ENCODE measurements at places on chromosomes 1 and 21.
A peak's percentile ranks its signal among the peaks of the same experiment; 100 is the strongest.

GRCh38 chr1:50902419-50902818, 57.6 kb downstream of the FAF1 start:
- no peak for DNase-seq

GRCh38 chr21:16537501-16537900, 807.7 kb downstream of the USP25 start:
- no peak for DNase-seq

- no peak for DNase-seq
Observed at GRCh38 chr1:203550846-203551245, 56.9 kb downstream of the OPTC start.

GRCh38 chr21:35053356-35054096, 4.4 kb upstream of the RUNX1 start:
- DNase-seq, result no peak

GRCh38 chr1:185857442-185857841, 123.3 kb downstream of the HMCN1 start:
- no peak for DNase-seq

- DNase-seq, result no peak
Observed at GRCh38 chr21:39251326-39251725, 62.1 kb downstream of the BRWD1 start.

DNA sequence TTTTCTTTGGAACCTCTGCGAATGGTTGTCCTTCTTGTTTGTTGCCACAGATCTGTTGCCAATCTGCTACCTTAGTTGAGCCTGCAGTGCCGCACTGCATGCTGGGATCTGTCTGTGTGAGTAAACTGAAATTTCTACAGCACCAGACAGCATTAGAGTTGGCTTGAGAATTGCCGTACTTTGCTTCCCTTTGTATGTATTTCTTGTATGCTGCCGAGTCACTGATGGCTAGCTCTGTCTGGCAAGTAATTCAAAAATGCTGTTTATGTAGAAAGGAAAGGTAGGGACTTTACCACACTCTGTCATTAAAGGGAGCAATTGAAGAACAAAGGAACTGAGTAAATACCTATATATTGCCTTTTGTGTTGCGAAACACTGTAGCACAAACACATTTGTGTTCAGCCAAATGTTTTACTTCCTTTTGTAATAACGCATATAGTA, 857.4 kb downstream of the USP25 start:
- DNase-seq, result peak; percentile 79

GRCh38 chr1:44707959-44708831, 22.8 kb downstream of the RNU5D-1 start:
- no peak for DNase-seq

- DNase-seq, result no peak
Observed at GRCh38 chr1:199914546-199914945, 113.0 kb upstream of the NR5A2 start.

DNA sequence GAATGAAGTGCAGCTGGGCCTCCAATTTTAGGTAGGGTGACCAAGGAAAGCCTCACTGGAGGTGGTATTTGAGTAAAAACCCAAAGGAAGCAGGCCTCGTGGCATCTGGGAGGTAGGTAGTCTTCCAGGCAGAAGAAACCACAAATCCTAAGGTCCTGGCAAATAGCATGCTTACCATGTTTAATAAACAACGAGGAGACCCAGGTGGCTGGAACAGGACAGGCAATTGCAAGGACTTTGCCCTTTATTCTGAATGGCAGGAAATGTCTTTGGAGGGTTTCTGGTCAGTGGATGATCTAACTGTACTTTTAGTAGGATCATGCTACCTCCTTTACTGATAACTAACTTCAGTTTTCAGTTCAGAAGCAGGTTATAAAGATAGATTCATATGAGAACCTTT, 52.2 kb downstream of the EPB41 start:
- no peak for DNase-seq

- DNase-seq, result no peak
Observed at GRCh38 chr1:177270863-177271262, 100.1 kb downstream of the BRINP2 start.

DNA sequence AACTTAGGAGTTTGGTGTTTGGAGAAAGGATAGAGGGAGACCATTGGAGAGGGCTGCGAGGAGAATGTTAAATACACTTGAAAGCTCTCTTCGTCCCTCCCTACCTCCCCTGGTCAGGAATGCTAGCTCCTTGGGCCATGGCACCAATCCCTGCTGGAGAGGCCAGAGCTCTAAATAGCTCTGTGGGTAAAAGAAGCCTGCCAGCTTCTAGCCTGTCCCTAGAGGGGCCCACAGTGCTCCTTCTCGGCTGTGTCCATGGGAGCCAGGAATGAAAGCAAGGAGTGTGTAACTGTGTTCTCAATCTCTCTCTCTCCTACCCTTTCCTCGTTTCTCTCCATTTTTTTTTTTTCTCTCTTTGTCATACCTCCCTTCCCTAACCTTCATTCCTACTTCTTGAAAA, at the start of gene CCDC190:
Gene CCDC190, minus strand, starts transcription at position 75 of the 400 bp plus-strand sequence. CDS start 1,529 bp downstream, outside the sequence.
- DNase-seq, result no peak

- DNase-seq, result no peak
Observed at GRCh38 chr1:3363023-3363422, 91.4 kb upstream of the ARHGEF16 start.

- no peak for DNase-seq
Observed at GRCh38 chr1:82598812-82599211, 798.1 kb downstream of the ADGRL2 start.

GRCh38 chr1:39453603-39454002, 37.8 kb upstream of the BMP8A start:
- DNase-seq, result peak; percentile 92

- peak; percentile 76 for DNase-seq
Observed at GRCh38 chr21:41142051-41142795, 25.7 kb upstream of the BACE2 start.

DNA sequence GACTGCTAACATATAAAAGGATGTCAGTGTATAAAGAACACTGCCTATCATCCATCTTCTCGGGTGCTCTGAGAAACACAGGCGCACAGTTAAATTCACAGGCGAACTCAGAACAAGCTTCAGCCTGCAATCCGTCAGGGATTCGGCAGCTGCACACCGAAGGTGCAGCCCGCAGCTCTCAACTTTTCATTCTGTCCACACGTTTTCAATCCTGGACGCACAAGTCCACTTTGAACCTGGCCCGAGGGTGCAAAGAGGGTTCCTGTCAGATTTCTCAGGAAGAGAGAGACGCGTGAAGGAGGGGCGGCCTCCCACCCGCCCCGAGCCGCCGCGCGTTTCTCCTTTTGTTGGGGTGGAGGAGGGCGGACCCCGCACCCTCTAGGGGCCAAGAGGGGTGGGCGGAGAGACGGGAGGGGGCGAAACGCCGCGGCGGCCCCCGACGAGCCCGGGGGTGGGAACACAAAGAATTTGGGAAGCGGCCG, 724 bp downstream of the DOCK7 start:
- no peak for DNase-seq

DNA sequence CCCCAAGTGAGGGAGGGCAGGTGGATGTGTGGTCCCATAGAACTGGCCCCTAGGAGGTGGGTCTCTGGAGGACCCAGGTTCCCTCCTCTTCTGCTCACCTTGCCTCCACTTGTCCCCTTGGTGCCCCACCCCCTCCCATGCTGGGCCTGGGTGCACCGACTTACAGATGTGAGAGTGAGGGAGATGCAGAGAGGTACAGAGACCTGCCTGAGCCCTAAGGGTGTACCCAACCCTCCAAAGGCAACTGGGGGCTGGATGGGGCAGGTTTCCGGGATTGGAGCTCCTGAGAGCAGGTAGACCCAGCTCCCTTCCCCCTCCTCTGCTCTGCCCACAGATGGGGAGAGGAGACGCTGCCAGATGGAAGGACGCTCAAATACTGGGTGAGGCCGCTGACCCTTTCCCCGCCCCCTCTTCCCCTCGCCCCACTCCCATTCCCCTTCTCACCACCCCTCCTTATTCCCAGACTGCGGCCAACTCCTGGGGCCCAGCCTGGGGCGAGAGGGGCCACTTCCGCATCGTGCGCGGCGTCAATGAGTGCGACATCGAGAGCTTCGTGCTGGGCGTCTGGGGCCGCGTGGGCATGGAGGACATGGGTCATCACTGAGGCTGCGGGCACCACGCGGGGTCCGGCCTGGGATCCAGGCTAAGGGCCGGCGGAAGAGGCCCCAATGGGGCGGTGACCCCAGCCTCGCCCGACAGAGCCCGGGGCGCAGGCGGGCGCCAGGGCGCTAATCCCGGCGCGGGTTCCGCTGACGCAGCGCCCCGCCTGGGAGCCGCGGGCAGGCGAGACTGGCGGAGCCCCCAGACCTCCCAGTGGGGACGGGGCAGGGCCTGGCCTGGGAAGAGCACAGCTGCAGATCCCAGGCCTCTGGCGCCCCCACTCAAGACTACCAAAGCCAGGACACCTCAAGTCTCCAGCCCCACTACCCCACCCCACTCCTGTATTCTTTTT, 10.3 kb downstream of the TINAGL1 start:
- peak; percentile 59 for DNase-seq

GRCh38 chr1:180040034-180040433, 85.4 kb downstream of the CEP350 start:
- no peak for DNase-seq

- no peak for DNase-seq
Observed at GRCh38 chr1:94335950-94336349, 82.2 kb upstream of the ABCD3 start.

DNA sequence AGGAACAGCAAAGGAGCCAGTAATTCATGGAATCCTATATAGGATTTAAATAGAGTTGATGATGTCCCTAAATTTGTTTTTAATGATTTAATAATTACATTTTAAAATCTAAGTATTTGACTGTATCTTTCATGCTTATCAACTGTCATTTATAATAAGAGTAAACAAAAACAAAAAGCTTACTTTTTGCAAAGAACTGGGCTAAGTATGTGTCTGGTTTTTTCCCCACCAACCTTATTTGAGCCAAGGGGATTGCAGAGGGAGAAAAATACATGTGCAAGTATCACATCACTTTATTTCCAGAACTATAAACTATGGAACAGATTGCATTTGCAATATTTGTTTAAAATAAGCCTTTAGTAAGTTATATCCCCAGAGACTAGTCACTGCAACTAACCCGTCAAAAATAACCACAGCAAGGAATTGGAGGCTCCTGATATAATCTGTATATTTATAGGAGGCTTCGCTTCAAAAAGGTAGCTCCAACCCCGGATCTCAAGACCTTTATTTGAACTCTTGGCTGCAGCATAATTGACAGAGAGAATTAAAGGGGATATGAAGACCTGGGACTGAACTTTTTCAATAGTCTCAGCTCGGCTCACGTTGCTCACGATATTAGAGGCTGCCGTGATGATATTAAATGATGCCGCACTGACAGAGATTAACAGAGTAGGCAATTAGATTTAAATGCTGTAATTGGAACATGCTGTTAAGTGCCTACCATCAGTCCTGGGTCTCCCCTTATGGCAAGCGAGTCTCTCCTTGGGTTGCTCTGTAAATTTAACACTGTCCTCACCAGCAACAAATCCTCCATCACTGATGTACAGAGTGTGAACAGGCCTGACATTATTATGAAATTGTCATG, 329.1 kb upstream of the NFIA start:
- no peak for DNase-seq

- DNase-seq, result no peak
Observed at GRCh38 chr1:245290836-245291235, 136.1 kb downstream of the KIF26B start.

DNA sequence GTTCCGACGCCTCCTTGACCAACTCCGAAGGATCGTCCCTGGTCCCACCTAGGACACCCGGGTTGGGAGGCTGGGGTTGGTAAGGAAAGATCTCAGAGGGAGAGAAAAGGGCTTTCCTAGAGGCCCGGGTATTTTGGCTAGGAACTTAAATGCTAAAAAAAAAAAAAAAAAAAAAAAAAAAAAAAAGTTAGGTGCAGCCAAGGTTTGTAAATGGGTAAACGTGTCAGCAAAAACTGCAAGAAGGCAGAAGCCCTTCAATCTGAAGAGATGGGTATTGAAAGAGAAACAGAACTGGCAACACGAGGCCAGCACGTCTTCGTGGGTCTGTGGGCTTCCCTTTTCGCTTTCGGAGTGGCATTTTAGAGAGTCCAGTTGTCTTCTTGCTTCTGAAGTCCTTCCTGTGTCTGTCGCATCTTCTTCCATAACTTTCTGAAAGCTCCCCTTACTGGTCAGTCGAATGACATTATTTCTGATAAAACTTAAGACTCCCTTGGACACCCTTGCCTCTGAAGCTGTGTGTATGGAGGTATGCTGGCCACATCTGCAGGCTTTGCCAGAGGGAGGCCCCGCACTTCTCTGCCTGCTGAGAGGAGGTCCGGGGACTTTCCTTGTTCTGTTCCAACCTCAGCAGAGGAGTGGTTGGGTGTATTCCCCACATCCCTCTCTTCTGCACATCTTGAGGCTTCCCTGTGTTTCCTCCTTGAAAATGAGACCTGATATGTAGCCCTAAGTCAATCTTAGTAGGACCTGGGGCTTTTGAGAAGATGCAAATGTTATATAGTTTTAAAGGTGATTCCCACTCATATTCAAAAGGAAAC, 745 bp downstream of the RCSD1 start:
- no peak for DNase-seq

- no peak for DNase-seq
Observed at GRCh38 chr1:29233693-29234092, 2.6 kb upstream of the PTPRU start.

GRCh38 chr1:154427173-154428139, 22.3 kb downstream of the IL6R start:
- DNase-seq, result peak; percentile 66

DNA sequence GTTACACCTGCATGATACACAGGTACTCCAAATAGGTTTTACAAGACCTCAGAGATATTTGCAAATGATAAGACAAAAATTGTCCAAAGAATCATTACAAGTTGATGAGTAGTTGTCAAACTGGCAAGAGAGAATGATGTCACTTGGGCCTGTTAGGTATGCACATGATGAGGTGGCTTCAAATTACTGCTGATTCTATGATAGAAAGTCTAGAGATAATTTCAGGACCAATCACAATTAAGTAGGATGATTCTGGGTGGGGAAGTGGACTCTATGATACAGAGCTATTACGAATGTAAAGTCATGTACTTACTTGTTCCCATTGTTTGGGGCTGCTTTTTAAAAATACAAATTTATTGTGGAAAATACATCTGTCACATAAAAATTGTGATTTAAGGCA, 5.2 kb upstream of the SPRR1B start:
- DNase-seq, result no peak

GRCh38 chr1:187474336-187474735, 645.6 kb downstream of the PLA2G4A start:
- no peak for DNase-seq

GRCh38 chr21:38752051-38752505, 53.7 kb upstream of the ETS2 start:
- no peak for DNase-seq

- DNase-seq, result no peak
Observed at GRCh38 chr1:179380299-179380698, 14.5 kb downstream of the AXDND1 start.

- no peak for DNase-seq
Observed at GRCh38 chr21:41730367-41730765, 36.5 kb downstream of the RIPK4 start.

DNA sequence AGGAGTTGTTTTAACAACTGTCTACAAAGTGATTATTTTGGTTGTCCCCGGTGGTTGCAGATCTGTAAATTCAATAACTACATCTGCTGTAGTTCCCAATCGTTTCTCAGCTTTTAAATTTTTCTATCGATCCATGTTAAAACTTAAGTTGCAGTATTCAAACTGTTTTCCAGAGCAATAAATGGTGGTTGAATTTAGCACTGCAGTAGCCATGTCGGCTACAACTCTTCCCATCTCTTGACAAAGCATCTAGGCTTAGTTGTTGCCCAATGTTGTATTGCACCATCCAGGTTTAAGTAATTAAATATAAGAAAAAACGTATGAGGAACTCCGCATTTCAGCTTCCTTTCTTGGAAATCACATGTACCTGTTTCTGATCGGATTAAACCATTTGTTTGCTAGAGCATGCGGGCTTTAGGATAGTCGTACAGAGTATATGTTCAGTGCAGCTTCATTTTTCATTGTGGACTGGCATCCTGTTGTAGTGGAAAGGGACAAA, 996 bp downstream of the CNIH4 start:
- DNase-seq, result no peak
